ENCODE measurements at places on chromosomes 11 and 22.
A peak's percentile ranks its signal among the peaks of the same experiment; 100 is the strongest.

GRCh38 chr22:49331878-49332277, 495.8 kb downstream of the BRD1 start:
- DNase-seq = no peak

- no peak for DNase-seq
These were observed 211.7 kb downstream of the FAM76B start for GRCh38 chr11:95577716-95578460.

- peak; percentile 56 for DNase-seq
These were observed 13.5 kb upstream of the SORL1-AS1 start for GRCh38 chr11:121466063-121466794.

DNA sequence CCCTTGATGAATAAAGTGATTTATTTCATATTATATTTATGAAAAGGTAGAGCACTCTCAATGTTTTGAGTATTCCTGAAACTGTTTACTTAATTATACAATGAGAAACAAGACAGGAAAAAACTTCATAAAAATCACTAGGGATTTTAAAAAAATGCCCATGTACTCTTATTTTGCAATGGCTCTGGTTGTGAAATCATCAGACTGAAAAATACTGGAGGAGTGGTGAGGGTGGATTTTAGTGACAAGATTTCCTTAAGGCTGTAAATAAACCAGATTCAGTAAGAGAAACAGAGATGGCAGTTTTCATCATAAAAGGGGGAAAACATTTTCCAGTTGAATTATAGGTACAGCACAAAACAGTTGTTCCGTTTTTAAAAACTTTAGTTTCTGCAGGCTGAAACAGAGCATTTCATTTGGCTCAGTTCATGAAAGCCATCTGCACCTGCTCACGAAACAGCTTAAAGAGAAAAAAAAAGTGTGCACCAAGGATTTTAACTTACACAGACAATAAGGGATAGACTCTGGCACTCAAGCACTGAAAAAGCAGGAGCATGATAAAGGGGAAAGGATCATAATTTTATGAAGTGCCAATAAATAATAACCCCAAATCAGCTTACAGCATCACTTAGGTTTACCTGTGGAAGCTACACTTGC, 100.7 kb downstream of the MAML2 start:
- no peak for DNase-seq

- DNase-seq = no peak
These were observed 433.9 kb downstream of the TBC1D22A start for GRCh38 chr22:47196166-47196849.

DNA sequence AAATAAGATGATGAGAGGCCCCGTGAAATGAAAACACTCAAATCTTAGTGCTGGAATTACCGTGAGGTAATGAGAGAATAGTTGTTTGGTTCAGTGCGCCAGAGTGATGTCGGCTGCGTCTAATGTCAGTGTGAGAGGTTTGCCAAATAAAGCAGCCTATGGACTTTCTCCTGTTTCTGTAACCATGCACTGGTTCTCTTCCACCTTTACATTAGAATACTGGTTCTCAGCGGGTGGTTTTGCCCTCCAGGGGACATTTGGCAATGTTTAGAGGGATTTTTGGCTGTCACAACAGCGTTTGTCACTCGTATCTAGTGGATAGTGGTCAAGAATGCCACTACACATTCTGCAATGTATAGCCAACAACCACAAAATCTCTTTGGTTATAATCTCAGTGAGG, 1.1 kb downstream of the OOSP4B start:
- DNase-seq = no peak

GRCh38 chr11:19985111-19985510, 175.2 kb downstream of the DBX1 start:
- DNase-seq = no peak

GRCh38 chr22:22508274-22509176, at the start of gene ZNF280B:
ZNF280B (minus strand) TSS chr22:22508742; CDS start chr22:22489398, 19,344 bp downstream.
- DNase-seq = peak; percentile 84

GRCh38 chr11:124285610-124286344, 28.0 kb downstream of the OR8D1 start:
- DNase-seq = no peak

GRCh38 chr22:30064172-30064571, 16.1 kb upstream of the HORMAD2 start:
- no peak for DNase-seq

GRCh38 chr22:49544286-49544685, 283.4 kb downstream of the BRD1 start:
- no peak for DNase-seq

DNA sequence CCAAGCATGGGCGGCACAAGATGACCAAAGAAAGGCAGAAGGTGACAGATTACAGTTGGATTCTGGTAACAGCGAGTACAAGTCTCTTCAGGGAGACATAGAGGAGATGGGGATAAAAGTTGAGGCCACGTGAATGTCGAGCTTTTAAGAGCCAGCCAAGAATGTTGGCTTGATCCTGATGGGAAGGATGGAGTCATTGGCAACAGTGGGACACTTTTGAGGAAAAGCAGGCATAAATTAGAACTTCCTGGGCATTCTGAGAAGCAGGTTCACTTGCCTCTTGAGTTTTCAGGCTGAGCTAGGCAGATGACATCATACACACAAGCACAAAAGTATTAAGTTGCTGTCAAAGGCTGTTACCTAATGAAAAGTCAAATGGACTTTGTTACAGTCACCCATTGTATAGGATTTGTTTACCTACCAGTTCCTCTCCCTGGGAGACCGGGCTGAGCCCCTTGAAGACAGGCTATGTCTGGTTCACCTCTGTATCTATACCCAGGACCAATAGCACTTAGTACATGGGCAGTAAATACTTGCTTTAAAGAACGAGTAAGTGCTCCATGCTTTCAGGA, 41.1 kb downstream of the TNRC6B start:
- no peak for DNase-seq

DNA sequence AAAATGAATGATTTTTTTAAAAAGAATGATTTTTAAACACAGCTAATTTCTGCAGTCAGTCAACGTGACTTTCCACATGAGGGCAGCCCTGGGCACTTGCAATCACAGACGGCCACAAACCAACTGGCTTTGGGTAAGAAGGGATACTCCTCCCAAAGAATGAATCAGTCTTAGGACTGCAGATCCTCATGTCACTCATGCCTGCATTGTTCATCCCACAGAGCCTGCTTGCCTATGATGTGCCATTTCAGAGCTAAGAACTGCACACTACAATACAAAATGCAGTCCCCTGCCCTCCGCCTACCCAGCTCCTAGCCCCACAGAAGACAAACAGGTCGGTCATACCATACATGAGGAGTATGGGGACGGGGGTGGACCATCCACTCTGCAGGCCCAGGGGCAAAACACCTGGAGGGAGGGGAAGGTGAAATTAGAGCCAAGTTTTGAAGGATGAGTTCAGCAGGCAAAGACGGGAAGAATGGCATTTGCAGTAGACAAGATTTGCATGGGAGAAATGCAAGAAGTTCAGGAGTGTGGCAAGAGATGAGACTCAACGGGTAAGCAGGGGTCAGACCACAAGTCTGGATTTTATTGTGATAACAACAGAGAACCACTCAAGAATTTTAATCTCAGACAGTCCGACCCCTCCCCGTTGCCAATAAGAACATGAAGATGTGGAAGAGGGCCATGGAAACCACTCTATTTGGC, 24.7 kb downstream of the PACSIN2 start:
- no peak for DNase-seq

GRCh38 chr11:1236316-1237127, 13.7 kb downstream of the MUC5B start:
- DNase-seq = no peak

DNA sequence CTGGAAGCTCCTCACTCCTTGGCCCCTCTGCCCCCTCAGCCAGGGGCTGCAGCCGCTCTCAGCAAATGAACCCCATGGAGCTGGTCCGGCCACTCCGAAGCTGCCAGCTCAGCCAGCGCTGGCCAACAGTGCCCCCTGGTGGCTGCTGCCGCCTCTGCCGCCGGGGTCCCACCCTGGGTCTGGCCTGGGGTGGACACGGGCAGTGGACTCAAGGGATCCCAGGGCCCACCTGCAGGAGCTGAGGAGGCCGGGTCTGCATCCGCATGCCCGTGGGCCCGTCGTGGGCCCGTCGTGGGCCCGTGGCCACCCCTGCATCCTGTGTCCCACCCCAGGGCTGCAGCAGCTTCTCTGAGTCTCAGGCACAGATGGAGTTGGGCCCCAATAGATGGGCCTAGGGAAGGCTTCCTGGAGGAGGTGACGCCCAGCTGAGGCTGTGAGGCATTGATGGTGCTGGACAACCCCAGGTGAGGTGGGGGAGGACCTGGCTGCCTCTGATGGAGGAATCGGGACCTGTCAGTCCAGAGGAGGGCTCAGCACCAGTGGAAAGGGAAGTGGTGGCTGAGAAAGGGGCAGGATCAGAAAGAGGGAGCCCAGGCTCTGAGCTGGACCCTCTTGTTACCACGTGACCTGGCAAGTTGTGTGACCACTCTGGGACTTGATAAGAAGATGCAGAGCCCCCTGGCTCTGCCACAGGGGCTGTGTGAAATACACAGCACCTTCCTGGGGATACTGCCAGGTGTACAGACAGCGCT, 522.3 kb downstream of the BRD1 start:
- peak; percentile 53 for DNase-seq

GRCh38 chr22:40270031-40270430, 76.3 kb upstream of the ADSL start:
- DNase-seq = no peak

GRCh38 chr11:63765688-63766241, 2.8 kb downstream of the ZFTA start:
- DNase-seq = no peak

DNA sequence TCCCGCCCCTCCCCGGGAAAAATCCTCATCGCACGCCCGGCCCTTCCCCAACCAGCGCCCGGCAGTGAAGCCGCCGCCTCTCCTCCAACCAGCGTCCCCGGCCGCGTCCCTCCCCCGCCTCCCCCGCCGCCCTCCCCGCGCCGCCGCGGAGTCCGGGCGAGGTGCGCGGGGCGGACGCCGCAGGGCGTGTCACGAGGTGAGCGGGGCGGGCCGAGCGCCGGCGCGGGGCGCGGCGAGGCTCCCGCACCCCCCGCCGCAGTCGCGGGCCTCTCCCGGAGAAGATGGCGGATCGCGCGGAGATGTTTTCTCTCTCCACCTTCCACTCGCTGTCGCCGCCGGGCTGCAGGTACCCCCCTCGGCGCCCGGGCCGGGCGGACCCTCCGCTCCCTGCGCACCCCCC, at the start of gene MAPK8IP2:
TSS of gene MAPK8IP2 (plus strand) at position 256 of the 400 bp plus-strand sequence. CDS start at position 282, 26 bp downstream.
- DNase-seq = peak; percentile 20

DNA sequence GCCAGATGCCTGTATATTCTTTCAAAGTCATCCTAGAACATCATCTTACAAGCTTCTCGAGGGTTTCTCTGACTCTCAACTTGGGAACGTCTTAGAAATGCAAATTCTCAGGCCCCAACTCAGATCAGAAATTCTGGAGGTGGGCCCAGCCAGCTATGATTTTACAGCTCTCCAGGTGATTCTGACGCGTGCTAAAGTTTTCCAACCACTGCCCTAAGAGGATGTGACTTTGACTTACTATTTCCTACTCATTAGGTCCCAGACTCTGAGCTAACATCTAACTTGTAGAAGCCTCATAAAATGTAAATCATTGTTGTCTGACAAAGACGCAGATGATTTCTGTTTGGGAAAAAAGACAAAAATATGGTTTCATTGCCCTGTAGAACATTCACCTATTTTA, 61.1 kb downstream of the IRAG1 start:
- DNase-seq = no peak

- DNase-seq = no peak
These were observed 4.1 kb upstream of the PTDSS2 start for GRCh38 chr11:445765-446588.

GRCh38 chr11:60084631-60085273, 3.7 kb upstream of the MS4A2 start:
- no peak for DNase-seq

GRCh38 chr11:105793092-105793491, 183.2 kb downstream of the GRIA4 start:
- no peak for DNase-seq

DNA sequence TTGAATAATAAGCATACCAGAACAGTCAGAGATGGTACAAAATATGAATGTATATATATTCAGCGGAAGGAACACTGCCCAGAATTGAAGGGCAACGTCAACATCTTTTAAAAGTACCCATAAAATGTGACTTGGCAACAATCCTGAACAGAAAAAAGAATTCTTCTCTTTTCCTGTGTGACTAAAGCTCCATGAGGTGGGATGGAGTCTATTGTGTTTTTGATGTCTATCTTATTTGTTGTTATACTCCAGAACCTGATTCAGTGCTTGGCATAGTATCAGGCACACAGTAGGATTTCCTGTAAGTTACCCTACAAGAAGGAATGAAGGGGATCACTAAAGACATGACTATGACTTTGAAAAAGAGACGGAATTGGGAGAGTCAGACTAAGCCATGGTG, 10.3 kb downstream of the LDLRAD3 start:
- DNase-seq = no peak

DNA sequence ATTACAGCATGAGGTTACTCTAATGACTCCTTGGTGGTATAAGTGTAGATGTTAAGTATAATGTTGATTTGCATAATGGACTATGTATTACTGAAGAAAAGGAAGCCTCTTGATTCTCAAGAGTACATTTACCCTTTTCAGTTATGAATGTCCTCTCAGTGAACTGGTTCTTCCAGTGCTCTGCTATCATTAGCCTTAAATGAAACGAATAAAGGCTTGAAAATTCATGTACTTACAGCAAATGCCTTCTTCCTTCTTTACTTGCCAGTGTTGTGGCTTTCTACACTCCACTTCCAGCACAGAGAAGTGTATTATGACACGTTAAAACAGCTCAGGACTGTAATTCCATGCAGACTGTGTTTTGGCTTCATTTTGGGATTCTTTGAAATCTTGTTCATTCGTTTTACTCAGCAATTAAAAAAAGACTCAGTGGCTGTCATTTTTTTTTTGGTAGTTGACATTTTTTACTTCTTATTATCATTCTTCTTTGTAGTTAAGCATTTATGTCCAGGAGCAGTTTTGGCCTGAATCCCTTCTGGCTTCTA, 96.9 kb downstream of the MTMR3 start:
- no peak for DNase-seq

DNA sequence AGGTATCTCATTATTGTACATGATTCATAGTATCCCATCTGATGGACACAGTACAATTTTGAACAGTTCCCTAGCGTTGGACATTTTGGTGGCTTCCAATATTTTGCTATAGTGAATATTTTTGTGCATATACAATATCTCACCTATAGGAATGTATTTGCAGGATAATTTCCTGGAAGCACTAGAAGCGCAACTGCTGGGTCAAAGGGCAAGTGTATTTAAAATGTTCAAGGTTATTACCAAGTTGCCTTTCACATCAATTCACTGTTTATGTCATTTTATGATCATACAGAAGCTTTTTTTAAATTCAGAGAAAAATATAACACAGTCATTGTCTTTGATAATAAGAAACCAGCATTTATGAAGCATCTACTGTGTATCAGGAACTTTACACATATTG, 19.1 kb upstream of the RPS3 start:
- DNase-seq = no peak

Data from activated naive CD4-positive, alpha-beta T cell treated with Interleukin-2 at 50 U/mL for 16 hours (primary cell).